NCI-H460 (cell line): ENCODE measurements at places on chromosomes 4 and X.

DNA sequence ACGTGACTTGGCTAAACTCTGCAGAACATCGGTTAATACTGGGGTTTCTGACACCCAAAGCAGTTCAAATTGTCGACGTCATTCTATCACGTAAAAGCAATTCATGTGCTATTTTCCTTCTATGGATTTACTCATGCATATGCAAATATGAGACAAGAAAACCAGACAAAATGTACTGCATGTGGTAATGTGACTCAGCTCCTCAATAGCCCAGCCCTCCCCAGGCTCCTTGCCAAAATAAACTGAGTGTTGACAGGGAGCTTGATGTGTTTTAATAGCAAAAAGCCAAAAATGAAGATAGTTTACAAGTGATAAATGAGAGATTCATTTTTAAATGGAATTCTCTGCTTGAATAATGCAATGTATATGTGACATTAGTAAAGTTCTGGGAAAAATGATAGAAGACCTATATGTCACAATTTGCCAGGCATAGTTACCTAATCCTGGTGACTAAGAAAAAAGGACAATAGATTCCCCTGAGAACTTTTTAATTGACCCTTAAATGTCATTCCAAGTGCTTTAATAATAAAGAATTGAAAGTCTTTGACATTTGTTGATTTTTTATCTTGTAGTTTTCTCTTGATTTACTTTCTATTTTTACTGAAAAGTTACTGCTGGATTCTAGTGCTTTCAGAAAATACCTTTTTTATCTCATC is 1700.6 kb upstream of the TENM3 start:
- DNase-seq = peak; percentile 68

GRCh38 chrX:39427906-39428305 is 626.6 kb downstream of the MID1IP1 start:
- no peak for DNase-seq

DNA sequence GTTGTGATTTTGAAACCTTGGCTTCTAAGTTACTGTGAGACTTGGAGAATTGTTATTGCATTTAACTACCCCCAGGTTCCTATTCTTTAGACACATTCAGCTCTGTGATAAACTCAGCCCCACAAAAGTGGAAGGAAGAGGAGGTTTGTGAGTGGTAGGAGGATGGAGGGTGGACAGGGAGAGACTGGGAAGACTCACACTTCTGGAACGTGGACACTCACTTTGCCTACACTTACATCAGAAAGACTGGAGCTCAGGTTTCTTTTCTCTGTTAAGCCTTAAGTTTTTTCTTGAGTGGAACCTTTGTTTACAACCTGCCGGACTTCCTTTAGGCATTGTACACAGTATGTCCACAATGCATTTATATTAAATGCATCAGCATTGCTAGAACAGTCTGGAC is 99.0 kb downstream of the AREG start:
- DNase-seq = no peak

DNA sequence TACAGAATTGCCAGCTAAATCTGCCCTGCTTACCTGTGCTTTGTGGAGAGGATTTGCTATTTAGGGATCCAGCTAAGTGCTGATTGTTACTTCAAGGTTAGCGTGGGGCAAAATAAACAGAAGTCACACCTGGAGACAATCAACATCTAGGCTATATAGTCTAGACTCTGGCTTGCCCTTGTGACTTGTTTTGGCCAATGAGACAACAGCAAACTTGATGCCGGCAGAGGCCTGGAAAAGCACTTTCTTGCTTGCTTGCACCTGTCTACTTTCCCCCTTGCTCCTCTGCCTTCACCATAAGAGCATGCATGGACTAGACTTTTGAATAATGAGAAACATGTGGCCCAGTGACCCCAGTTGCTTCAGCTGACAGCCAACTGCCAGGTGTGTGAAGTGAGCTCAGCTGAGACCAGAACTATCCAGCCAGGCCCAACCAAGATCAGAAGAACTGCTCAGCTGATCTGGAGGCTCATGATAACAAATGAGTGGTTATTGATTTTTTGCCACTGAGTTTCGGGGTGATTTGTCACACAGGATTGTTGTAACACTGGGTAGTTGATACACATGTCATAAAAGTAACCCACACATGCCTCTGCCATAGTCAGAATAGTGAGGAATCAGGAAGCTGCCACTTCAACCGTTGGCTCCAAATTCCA is 164.4 kb downstream of the RBMX2 start:
- no peak for DNase-seq
